Stimulated activated CD8-positive, alpha-beta memory T cell treated with anti-CD3 and anti-CD28 coated beads, Interleukin-4, amount 100 ng/mL, for 1 hour (primary cell): ENCODE measurements at places on chromosomes 16 and 17.

GRCh38 chr17:16943541-16944333, 28.2 kb downstream of the TNFRSF13B start:
- DNase-seq: no peak

- no peak for DNase-seq
Measured at GRCh38 chr16:19389246-19389645, 28.4 kb upstream of the TMC5 start.

DNA sequence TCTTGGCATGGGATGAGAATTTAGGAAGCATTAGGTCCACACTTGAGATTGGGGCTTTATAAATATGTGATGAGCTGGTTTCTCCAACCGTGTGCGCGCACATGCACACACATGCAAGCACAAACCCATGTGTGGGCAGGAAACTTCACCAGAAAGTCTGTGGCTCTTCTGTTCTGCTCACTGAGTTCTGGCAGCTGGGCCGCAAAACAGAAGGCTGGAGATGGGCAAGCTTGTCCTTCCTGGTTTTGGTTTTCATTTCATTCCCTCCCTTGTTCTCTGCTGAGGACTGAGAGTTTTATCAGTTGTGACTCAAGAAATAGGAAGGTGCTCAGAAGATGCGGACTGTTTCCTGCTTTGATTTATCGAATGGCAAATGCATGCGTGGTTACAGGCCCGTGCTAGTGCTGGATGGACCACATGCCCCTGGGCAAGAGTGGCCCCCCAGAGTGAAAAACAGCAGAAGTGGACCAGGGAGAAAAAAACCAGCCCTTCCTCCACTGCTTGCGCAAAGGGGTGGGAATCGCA, 14.1 kb downstream of the MAP3K14 start:
- no peak for DNase-seq

DNA sequence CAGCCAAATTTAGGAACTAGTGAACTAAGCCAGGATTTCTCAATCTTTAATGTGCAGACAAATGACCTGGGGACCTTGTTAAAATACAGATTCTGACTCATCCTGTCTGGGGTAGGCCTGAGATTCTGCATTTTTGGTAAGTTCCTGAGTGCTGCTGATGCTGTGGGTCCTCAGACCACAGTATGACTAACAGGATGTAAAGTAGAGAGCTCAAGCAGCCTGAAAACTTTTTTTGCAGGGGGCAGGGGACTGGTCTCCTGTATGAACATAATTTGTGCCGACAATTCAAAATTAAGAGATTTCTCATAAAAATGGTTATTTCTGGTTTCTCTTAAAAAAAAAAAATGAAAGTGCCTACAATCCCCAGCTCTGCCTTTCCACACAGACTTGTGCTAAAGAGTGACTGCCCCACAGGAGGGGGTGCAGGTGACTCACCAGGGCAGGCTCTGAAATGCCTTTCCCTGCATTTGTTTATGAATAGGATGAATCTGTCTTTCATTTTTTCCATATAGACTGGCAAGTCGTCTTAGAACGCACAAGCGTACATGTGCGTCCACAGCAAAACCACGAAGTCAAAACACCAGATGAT, 271.5 kb downstream of the PHKB start:
- DNase-seq: no peak

DNA sequence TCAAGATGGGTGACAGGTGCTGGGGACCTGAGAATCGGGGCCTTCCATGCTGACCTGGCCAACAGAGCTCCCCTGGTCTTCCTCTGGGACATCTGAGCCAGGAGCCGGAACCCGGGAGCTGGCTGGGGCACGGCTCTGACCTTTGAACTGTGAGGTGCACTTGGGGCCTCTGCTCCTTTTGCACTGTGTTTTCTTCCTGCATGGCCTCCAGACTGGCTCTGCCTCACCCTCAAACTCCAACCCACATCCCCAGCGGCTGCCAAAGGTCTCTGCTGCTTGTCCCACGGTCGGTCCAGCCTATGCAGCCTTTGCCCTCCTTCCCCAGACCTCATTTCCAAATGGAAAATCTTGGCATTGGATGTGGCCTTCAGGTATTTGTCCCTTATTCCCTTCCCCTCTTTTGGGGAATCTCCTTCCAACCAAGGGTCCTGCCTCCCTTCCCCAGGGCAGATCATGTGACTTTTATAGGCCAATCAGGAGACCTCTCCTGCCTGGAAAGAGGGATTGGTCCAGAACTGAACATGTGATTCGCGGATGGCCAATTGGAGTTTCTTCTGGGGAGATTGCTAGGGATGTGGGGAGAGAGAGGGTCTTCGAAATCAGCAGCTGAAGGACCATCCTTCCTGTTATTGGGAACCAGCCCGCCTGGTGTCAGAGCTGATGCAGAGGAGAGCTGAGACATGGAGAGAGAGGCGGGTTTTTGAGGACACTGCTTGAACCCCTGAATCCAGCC, 117.9 kb downstream of the CYLD start:
- DNase-seq: no peak

DNA sequence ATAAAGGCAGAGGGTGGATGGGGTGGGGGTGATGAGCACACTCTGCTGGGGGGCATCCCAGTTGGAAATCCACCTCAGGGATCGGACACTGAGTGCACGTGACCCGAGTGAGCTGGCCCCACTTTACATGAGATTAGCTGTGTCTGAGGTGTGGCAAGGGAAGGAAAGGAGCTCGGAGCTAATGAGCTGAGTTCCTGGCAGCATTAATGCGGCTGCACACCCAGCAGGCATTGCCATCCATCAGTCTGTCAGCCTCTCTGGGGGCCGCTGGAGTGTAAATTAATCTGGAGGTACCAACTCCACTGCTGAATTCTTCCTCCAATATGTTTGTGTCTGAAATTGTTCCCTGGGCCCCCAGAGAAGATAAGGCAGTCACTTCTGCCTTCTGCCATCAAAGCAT, 65.5 kb downstream of the HS3ST2 start:
- DNase-seq: no peak

DNA sequence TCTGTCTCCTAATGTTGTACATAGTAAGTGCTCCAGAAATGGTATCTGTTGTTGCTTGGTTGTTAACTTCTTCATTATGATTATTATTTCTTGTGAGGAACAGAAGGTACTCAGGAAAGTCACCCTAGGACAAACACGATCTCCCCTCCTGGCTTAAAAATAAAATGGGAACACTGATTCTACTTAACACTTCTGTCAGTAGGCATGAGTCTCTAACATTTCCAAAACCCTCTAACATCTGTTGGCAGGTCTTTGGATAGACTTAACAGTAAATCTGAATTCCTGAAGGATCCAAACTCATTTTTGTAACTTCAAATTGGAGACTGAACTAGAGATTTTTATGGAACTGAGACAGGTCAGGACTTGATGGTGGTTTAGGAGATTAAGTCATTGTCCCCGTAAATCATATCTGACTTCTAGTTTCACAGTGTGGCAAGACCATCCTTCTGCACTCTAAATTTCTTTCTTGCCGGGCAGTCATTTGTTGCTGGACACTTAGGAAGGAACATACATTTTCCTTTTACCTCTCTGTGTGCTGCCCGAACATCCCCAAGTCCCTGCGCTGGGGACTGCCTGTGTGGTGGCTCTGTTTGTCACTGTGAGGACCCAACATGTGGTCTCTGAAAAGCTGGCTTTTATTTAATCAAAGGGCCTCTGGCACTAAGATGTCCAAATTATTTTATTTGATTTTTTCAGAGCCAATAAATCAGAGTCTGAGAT, 149.9 kb downstream of the NPIPB5 start:
- no peak for DNase-seq

DNA sequence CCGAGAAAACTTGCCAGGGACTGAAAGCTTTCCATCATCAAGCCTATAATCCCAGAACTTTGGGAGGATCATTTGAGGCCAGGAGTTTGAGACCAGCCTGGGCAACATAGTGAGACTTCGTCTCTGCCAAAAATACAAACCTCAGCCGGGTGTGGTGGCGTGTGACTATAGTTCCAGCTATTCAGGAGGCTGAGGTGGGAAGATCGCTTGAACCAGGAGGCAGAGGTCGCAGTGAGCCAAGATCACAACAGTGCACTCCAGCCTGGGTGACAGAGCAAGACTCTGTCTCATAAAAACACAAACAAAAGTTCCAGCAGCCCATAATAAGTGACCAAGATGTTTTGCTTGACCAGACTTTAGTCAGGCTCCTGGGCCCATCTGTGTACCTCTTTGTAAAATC, 1.9 kb downstream of the MEAK7 start:
- no peak for DNase-seq

DNA sequence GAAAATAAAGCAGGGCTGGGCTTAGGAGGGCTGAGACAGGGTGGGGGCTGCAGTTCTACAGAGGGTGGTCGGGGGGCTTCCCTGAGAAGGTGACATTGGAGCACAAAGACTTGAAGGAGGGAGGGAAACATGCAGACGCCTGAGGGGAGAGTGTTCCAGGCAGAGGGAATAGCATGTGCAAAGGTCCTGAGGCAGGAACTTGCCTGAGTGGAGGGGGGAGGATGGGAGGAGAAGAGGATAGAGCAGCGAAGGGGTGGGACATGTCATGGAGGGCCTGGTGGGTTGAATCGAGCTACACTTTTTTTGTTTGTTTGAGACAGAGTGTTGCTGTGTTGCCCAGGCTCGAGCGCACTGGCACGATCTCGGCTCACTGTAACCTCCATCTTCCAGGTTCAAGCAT, 33.0 kb downstream of the GINS3 start:
- no peak for DNase-seq

DNA sequence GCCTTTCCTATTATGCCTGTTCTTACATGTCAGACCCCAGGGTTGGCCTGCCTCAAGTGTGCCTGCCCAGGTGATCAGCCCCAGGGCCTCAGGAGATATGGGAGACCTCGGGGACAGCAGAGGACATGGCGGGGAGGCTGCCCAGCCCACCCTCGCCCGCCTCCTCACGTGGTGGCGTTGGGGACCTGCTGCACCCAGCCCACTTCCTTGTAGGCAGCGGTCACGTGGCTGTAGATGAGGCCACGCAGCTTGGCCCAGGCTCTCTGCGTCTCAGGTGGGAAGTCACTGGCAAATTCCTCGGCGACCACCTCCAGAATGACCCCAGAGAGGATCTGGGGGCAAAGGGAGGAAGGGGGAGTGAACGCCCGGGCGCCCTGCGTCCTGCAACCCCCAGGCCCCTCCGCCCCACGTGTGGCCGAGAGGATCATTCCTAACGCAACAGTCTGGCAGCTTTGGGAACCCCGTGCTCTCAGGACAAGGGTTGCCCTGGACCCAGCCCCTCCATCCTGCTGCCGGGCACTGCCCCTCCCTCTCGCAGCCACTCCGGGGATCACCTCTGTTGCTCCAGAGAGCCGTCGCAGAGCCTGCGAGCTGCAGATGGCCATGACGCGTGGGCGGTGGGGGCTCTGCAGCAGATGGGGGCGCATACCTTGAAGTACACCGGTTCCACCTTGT, 6.6 kb downstream of the CYGB start:
- no peak for DNase-seq

DNA sequence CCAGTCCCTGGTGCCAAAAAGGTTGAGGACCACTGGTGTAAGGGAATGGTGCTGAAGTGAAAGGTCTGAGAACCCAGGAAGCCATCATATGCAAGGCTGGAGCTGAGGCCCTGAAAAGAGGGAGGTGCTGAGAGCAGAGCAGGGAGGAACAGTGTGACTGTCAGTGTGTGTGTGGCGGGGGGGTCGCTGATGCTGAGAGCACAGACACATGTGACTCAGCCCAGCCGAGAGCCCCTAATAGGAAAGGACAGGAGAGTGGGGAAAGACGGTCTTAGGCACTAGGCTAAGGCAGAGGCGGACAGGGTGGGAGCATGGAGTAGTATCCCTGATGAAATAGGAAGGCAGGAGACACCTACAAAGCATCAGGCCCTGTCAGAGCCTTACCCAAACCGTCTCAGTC, 1.2 kb downstream of the B9D1 start:
- DNase-seq: no peak

GRCh38 chr17:10674704-10675103, 17.6 kb upstream of the MYH3 start:
- no peak for DNase-seq

DNA sequence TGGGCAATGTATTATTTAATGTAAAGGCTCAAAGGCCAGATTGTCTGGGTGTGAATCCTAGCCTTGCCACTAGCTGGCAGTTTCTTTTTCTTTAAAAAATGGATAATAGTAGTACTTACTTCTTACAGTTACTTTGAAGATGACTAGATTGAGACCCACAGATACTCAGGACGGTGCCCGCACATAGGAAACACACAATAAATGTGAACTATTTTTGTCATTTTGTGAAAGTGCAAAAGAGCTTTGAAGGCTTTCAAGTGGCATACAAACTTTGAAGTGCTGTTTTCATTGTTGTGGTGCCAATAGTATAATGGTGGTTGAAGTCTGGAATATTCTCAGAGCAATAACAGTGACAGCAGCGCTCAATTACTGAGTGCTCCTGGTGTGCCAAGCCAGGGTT, 63.6 kb downstream of the OTOA start:
- DNase-seq: no peak

GRCh38 chr16:64865069-64865696, 256.7 kb downstream of the CDH11 start:
- no peak for DNase-seq

DNA sequence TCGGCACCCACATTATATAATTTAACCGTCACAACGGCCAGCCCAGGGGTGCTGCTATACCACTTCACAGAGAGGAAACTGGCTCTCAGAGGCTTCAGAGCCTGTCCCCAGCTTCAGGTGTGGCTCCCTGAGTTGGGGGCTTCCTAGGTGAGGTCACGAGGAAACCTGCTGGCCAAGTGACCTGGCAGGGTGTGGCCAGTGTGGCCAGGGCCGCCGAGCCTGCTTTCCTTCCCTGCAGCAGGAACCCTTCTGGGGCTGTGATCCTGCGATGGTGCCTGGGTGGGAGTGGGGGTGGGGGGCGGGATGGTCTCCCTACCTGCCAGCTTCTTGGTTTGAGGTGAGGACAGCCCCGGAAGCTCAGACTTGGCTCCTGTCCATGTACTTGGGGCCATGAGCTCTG, 39.9 kb downstream of the ADCY7 start:
- no peak for DNase-seq

DNA sequence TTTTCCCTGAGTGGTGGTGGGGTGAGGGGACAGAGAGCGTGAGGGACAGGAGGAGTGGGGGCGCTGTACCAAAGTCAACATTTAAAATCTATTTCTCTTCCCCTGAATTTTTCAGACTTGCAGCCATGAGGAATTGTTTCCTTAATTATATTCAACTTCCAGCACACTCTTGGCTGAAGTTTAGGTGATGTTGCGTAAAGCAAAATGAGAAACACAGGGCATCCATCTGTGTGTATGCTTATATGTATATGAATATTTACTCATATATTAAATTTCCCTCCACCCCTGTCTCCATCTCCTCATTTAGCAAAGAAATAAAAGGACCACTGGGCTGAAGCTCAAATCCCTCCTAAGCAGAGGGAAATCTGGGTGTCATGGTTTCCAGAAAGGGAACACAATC, 218.1 kb downstream of the XYLT1 start:
- no peak for DNase-seq

DNA sequence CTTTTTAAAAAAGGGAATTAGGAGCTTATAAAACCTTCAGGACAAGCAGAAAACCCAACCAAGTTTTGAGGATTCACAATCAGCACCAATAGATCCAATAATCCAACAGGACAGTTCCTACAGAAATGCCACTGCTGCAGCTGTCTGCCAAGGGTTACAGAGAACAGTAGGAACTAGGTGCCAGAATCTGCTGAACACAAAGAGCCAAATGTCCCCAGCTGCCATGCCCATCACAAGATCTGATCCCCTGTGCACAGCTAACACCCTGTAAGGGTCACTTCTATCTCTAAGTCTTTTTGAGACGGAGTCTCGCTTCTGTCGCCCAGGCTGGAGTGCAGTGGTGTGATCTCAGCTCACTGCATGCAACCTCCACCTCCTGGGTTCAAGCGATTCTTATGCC, 262.3 kb downstream of the STX8 start:
- DNase-seq: no peak

- DNase-seq: no peak
Measured at GRCh38 chr16:66524601-66525164, 25.2 kb downstream of the TK2 start.

GRCh38 chr17:66353937-66354401, 51.6 kb downstream of the PRKCA start:
- DNase-seq: no peak
